CD4-positive, alpha-beta T cell treated with Interleukin-1 beta for 1 hour (primary cell): ENCODE measurements at places on chromosomes 11 and 22.

- no peak for DNase-seq
Measured at GRCh38 chr22:47161631-47162030, 399.2 kb downstream of the TBC1D22A start.

GRCh38 chr11:102187416-102188151, 77.3 kb downstream of the YAP1 start:
- no peak for DNase-seq

DNA sequence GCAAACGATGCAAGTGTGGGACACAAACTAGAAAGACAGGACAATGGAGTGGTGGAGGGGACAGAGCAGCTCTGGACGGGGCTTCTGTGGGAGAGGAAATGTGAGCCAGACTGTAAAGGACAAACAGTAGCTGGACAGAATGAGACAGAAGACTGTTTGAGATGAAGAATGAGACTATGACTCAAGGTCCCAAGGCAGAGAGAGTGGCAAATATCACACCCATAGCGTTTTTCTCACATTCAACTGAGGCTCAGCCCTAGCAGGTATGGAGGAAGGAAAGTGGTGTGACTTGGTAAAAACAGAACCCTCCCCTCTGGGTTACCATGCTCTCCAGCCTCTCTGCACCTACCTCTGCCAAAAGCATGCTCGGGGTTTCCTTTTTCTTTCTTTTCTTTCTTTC, 96.5 kb downstream of the RPL27A start:
- DNase-seq: no peak

- no peak for DNase-seq
Measured at GRCh38 chr22:31477329-31477728, 12.3 kb downstream of the EIF4ENIF1 start.

GRCh38 chr11:69814411-69814810, 4.8 kb downstream of the FGF3 start:
- DNase-seq: no peak

- DNase-seq: no peak
Measured at GRCh38 chr11:128417607-128418324, 169.6 kb downstream of the ETS1 start.

DNA sequence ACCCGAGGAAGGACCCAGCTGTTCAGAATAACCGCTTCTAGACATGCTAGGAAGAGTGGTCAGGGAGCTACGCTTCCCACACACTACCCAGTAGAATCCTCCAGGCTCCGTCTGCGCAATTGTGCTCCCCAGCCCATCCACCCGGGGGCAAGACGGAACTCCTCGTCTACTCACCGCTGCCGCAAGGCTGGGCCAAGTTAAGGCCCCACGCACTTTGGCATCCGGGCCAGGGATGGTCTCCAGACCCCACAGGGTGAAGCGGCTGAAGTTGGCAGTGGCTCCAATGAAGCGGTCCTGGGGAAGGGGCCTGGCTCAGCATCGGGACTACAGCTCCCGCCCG, 757 bp downstream of the RNASEH2C start:
- no peak for DNase-seq

GRCh38 chr11:44949160-44950030, 1.3 kb downstream of the TP53I11 start:
- peak; percentile 27 for DNase-seq

- DNase-seq: no peak
Measured at GRCh38 chr11:37496201-37496600, 898.2 kb upstream of the RAG2 start.

- no peak for DNase-seq
Measured at GRCh38 chr11:70568035-70568813, 169.9 kb downstream of the CTTN start.

- no peak for DNase-seq
Measured at GRCh38 chr11:85021058-85021457, 606.1 kb downstream of the DLG2 start.

- DNase-seq: no peak
Measured at GRCh38 chr22:45340323-45340722, 30.6 kb downstream of the FAM118A start.

DNA sequence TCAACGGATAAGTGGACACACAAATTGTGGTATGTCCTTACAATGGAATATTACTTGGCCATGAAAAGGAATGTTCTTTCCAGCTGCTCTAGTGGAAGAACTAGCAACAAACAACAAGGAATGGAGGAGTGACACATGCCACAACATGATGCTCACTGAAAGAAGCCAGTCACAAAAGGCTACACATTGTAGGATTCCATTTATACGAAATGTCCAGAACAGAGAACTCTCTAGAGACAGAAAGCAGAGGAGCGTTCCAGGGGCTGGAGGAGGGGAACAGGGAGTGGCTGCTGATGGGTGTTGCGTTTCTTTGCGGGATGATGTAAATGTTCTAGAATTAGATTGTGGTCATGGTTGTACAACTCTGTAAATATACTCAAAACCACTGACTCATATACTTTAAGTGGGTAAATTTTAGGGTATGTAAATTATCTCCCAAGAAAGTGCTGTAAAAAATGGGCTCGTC, 32.4 kb upstream of the PDGFB start:
- DNase-seq: no peak

GRCh38 chr11:48683226-48683720, 194.7 kb downstream of the OR4A47 start:
- DNase-seq: no peak

DNA sequence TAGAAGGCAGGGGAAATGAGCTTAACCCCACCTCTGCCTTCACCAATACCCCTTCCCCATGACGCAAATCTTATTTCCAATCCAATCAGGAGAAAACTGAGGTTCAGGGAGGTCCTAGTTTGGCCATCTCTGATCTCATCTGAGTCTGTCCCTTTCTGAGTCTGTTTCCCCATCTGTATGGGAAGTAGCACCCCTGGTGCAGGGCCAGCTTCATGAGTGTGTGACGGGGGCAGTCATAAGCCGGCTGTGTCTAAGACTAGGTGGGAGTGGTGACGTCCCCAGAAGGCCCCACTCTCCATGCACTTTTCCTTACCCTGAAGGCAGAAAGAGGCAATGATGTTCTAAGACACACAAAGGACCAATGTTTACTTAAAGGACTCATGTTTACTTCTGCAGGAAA, 72.3 kb downstream of the MN1 start:
- DNase-seq: no peak

- DNase-seq: no peak
Measured at GRCh38 chr11:43327987-43328386, 16.2 kb downstream of the API5 start.

DNA sequence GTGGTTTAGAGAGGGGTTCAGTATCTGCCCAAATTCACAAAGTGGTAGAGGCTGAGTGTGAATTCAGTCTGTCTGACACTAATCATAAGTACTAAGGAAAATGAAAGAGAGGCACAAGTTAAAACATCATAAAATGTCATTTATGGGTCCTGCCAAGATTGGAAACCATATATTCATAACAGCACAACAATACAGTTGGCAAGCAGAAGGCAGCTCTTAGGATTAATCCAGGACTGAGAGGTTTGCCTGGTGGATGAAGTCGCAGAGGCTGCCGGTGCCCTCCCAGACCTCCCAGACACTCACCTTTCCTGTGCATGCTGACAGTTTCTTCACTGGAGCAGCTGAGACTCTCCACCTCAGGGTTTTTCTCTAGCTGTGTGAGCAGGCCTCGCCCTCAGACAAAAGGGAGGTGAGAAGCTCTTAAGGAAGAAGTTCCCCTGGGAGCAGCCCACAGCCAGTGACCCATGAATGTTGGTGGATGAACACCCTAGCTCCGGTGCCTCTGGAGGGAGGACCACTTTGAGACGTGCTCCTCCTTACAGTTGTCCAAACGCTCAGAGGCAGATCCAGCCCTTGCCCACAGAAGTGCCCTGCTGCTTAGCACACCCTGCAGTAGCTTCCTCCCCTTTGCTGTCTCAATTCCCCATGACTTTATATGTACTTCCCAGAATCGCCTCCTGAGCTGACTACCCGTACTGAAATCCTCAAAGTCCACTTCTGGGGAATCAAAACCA, 43.7 kb downstream of the MAML2 start:
- DNase-seq: no peak

GRCh38 chr11:70775386-70776075, 377.2 kb downstream of the CTTN start:
- no peak for DNase-seq

DNA sequence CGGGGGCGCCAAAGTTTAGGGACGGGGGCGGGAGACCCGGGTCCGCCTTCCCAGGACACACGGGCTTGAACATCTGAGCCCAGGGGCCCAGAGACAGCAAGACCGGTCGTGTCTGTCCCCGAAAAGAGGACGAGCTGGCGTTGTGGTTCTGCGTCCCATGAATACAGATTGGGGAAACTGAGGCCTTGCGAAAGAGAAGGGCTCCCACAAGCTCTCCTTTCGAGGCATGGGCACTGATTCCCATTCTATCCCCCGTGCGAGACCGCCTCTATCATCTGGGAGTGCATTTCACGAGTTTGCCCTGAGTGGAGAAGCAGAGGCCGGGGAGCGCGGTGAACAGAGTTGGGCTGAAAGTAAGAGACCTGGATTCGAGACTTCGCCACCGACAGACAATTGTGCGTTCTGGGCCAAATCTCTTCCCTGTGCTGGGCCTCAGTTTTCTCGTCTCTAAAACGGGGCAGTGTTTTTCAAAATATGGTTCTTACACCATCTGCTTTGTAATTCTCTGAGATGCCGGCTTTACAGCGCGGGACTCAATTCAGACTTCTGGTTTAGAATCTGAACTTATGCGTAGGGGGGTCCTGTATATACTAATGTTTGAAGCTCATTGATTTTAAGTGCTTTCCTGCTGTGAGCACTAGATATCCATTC, 471 bp downstream of the RNF185 start:
- peak; percentile 13 for DNase-seq

- no peak for DNase-seq
Measured at GRCh38 chr11:132943357-132943705, 589.0 kb downstream of the OPCML start.

DNA sequence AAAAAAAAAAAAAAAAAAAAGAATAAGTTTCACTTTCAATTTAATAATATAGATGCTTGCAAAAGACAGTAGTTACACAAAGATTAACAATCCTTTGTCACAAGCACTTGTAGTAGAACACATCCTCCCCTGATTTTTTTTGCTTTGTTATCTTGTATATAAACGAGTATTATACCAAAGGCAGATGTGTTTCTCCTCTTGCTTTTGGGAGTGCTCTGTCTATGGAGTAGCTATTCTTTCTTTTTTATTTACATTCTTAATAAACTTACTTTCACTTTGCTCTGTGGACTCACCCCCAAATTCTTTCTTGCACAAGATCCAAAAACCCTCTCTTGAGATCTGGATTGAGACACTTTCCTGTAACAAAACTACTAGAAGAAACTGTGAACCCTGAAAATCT, 3.4 kb upstream of the MRPL16 start:
- DNase-seq: no peak

DNA sequence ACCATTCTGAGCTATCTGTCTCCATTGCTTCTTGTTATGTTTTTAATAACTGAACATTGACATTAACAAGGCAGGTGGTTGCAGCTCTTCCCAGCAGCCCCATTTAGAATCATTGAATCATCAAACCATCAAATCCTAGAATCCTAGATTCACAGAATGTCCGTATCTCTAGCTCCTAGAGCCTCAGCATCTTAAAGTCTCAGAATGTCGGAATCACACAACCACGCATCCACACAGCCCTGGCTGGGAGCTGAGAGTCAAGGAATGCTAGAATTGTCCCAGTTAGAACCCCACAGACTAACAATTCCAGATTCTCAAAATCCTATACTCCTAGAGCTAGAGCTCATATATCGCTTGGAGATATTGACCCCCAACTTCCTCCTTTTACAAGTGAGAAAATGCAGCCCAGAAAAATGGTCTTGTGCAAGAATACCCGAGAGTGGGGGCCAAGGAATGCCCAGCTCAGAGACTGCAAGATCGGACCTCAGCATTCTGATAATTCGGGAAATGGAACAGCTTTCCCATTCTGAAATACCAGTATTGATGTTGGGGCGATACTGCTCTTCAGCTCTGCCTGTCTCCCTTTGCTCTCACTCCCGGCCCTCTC, 38.8 kb downstream of the PDE2A start:
- DNase-seq: no peak

DNA sequence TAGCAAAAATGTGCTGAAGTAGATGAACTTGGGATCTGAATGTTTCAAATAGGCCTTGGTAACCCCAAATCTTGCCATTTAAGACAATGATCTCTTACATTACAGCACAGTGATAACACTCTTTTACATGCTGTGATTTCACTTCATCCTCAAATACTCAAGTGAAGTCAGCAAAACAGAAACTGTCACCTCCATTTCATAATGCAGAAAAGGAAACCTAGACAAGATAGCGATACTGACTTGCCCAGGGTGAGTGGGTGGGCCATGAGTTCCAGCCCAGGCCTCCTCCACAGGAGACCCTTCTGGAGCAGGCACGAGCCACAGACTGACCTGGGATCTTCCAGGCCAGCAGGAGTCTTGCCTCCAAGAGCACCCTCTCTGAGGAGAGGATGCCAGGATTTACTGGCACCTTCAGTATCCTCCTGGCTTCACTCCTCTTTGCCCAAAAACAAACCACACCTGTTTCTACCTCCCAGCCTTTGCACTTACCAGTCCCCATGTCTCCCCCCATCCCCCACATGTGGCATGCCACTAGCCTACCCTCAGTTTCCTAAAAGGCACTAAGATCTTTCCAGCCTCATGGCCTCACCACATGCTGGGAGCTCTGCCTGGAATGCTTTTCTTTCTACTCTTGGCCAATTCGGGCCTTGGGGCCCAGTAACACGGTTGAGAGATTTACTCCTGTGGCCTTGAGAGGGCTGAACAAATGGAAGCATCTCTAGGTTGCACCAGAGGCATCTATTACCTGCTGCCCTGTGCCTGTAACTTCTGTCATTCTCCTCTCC, 1.9 kb upstream of the DGAT2 start:
- DNase-seq: no peak

DNA sequence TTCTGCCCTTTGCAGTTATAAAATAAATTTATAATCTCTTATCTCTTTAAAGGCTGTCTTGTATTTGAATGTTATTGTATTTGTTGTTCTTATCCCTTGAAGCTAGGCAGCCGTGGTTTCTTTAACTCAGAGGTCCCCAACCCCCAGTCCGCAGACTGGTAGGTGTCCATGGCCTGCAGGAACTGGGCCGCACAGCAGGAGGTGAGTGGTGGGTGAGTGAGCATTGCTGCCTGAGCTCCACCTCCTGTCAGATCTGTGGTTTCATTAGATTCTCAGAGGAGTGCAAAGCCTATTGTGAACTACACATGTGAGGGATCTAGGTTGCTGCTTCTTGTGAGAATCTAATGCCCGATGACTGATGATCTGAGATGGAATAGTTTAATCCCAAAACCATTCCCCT, 380.0 kb upstream of the CCDC90B start:
- DNase-seq: no peak

- no peak for DNase-seq
Measured at GRCh38 chr11:13884158-13884799, 78.2 kb upstream of the SPON1 start.
